H4 (cell line): ENCODE measurements at places on chromosomes 12 and 14.

GRCh38 chr14:93897476-93897845 lies 29.7 kb upstream of the FAM181A start:
- DNase-seq, result no peak

DNA sequence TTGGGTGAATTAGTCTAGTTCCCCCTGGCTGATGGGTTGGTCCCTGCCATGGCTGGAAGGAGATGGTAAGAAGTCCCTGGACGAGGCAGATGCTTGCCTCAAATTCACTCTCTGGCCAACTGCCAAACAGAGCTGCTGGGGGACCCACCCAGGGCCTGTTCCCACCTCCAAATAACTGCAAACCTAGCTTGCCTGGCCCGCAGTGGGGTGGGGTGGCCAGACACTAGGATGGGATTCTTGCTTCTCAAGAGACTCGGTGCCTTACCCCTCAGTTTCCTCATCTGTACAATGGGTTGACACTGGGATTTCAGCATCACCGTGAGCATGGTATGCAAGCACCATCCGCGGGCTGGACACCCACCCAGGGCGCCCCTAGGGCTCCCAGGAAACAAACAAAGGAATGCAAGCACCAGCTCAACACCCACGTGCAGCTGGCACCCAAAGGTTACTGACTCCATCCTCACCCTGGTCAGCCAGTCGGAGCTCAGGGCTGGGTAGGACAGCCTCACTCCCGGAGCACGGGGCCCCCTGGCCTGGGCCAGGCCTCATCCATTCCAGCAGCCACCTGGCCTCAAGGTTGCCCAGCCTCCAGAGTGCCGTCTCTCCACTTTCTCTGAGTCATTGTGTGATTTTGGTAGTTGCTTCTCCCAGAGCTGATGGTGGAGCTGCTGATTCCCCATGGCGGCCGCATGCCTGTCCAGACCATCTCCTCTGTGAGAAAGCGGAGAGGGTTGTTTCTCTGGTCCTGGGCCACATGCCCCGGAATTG lies 205.2 kb upstream of the RTL1 start:
- no peak for DNase-seq

DNA sequence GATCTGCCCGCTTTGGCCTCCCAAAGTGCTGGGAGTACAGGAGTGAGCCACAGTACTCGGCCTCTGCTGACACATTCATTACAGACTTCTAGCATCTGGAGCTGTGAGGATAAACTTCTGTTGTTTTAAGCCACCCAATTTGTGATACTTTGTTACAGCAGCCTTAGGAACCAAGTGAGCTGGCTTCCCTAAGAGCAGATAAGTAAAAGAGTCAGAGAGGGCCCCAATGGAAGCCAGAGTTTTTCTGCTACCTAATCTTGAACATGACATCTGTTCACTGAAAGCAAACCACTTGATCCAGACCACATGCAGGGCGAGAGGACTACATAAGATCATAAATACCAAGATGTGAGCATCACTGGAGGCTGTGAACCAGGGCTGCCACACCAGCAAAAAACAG lies 3.7 kb upstream of the MAPKAPK5 start:
- DNase-seq, result no peak

GRCh38 chr14:52790011-52790755 lies 1.2 kb downstream of the GNPNAT1 start:
- DNase-seq, result no peak

DNA sequence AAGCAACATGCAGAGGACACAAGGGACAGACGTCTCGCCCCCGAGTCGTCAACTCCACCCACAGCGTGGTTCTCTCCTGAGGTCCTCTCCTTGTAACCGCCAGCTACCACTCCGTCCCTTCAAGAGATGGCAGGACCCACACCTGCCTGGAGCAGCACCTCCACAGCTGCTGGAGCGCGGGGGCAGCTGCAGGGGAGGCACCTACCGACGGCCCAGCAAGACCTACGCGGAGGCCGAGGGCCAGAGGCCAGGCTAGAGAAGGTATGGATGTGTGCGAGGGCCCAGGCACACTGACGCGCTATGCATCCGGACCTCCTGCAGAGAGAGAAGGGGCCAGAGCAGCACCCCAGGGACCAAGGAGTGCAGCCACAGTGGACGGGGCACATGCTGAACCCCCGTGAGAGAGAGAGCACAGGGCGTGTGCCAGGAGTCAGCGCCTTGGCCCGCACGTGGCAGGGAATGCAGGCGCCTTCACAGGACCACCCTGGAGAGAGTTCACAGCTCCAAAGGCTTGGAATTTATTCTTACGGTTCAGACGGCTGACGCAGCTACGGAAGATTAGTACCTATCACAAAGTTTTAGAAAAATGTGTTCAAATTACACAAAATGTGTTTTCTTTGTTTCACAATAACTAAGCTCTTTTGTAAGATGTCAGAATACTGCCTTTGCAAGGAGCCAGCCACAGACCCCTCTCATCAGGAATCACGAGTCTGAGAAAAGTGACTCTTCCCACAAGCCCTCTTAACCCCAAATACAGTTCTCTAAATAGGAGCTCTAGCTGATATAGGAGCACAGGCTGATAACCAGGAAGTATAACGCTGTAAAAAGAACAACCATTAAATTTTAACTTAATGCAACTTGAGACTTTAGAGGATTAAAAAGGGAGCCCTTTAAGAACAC lies 36.8 kb downstream of the CDC42BPB start:
- DNase-seq, result no peak
